ENCODE measurements at places on chromosomes 13 and 19.

DNA sequence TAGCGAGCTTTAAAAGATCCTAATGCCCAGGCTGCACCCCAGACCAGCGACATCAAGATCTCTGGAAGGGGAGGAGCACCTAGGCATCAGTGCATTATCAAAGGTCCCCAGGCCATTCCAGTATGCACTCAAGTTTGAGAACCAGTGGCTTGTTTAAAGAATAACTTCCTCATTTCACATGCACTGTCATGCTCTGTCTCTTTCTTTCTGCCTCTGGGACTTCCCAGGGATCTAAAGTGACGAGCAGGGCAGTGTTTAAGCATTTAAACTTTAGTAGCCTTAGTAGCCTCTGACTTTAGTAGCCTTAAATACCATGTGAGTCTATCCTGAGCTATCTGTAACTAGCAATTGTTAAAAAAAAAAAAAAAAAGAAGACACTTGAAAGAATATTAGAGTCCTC lies 8.9 kb upstream of the FARP1 start:
- DNase-seq, result no peak

GRCh38 chr13:52933547-52934210 lies 85.2 kb upstream of the PCDH8 start:
- no peak for DNase-seq

DNA sequence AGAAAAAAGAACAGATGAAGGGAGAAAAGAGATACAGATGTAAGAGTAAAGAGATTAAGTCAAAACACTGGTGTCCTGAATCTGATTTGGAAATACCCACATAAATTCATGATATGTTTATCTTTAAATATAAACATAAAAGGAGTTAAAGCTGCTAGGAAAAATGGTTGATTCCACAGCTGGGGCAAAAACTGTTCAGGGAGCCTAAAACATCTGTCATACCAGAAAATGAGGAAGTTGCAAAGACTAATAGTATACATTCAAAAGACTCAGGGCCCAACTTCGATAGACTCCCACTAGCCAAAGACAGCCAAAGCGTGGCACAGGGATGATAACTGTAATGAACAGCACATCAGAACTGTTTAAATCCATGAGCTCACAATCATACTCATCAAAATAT lies 62.0 kb downstream of the ABCC4 start:
- DNase-seq, result no peak

DNA sequence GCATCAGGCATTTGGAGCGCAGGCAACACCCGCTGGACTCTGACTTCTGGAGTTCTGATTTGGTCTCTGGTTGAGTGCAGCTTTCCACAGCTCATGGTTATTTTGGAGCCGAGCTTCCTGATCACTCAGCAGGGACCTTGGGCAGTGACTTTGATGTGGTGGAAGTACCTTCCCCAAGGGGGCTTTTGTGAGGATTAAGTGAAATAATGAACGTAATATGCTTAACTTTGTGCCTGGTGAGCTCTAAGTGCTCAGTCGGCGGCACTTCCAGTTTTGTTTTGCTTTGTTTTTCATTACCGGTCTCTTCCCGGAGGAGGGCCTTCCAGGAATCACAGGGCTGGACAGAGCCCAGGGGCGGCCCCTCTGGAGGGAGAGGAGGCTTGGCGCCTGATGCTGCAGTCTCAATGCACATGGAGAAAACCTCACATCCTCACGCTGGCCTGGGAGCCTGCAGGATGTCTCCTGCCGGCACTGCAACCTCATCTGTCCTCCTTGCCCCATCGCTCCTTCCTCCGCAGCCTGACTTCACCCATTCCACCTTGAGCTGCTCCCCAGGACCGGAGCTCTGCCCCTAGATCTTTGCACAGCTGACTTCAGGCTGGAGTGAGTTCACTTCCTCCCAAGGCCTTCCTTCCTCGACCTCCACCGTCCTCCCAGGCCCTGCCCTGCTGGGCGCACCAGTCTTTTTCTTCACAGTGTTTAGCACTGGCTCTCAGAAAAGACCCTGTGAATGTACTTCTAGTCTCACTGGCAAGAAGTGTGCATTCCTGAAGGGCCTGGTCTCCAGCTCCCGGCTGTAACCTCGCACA lies 1.5 kb downstream of the PLEKHF1 start:
- DNase-seq, result peak; percentile 88

DNA sequence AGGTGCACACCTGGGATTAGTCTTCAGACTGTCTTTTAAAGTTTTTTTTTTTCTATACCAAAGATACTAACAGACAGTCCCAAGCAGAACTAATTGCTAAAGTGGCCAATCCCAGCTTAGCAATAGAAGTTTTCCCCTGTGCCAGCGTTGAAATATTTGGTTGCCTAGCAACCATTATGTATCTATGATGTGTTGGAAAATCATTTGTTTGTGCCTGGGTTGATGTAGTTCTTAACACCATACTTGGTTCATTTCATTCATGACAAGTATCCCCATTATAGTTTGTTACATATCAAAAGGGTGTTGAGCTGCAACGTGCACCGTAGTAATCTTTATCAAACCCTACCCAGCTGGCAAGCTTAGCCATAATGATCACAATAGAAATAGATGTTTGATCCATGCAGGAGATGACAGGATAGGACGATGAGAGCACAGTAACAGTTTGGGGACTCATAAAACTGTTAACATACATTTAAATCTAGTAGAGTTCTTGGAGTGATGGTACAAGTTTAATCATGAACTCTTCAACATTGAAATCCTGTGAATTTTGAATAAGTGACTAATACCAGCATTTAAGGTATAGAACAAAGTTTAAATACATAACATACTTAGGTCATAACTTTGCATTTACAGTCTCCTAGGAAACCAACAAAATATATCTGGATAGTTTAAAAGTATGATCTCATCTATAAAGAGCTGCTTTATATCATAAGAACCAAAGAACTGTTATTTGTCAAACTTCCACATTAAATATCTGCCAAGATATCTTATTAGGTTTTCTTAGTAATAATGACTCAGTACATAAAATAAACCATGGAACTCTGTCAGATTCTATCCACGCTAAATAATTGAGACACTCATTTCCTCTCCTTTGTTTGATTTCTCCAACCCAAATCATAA lies 73.4 kb downstream of the MBNL2 start:
- peak; percentile 55 for DNase-seq

- no peak for DNase-seq
These were observed 5.1 kb upstream of the KLF2 start for GRCh38 chr19:16319481-16319880.

- DNase-seq, result no peak
These were observed 26.3 kb downstream of the EPS15L1 start for GRCh38 chr19:16445238-16446107.

GRCh38 chr13:49571299-49572240 lies 13.8 kb downstream of the RCBTB1 start:
- DNase-seq, result no peak

DNA sequence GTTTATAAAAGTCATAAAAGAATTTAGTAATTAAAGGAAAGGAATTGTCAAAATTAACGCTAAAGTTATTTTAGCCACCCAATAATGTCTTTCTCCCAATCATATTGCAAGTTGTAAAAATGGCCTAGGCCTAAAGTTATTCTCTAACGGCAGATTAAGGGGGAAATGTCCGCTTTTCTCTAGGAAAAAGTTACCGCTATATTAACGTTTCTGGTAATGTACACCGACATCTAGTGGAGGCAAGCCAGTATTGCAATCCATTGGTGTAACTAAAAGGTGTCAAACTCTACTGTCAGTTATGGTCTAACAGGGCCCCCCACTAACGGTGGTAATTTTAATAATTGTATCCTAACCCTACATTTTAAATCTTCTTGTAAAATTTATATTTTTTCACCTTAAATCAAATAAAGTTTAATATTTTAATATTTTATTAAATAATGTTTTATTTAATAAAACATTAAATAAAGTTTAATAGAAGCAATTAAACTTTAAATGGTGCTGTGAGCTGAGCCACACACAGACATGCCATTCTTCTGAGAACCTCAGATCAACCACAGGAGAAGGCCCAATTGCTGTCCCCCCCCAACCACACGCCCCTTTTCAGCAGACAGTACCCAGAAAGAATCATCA lies 35.9 kb upstream of the ZSCAN5A start:
- DNase-seq, result peak; percentile 75

GRCh38 chr19:48965806-48966540 lies 864 bp downstream of the FTL start:
- DNase-seq, result peak; percentile 80

DNA sequence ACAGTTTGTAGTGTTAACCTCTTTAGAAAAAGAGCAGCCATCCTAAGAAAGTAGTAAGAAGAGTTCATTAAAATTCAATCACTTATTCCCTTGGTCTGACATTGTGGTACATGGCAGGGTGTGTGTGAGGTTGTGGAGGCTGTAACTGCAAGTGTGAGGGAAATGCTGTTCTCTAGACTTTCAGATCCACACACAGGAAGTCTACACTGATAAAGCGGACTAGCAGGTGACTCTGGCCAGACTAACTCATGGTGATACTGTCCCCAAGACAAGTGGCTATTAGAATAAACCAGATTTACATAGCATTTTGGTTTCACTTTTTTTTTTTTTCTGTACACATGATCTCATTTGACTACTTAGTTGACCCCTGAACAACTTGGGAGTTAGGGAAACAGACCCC lies 10.0 kb downstream of the MTIF3 start:
- DNase-seq, result no peak

GRCh38 chr13:98482476-98483444 lies 94.1 kb downstream of the STK24 start:
- peak; percentile 20 for DNase-seq

- no peak for DNase-seq
These were observed 280.1 kb upstream of the TMTC4 start for GRCh38 chr13:100954430-100955305.

DNA sequence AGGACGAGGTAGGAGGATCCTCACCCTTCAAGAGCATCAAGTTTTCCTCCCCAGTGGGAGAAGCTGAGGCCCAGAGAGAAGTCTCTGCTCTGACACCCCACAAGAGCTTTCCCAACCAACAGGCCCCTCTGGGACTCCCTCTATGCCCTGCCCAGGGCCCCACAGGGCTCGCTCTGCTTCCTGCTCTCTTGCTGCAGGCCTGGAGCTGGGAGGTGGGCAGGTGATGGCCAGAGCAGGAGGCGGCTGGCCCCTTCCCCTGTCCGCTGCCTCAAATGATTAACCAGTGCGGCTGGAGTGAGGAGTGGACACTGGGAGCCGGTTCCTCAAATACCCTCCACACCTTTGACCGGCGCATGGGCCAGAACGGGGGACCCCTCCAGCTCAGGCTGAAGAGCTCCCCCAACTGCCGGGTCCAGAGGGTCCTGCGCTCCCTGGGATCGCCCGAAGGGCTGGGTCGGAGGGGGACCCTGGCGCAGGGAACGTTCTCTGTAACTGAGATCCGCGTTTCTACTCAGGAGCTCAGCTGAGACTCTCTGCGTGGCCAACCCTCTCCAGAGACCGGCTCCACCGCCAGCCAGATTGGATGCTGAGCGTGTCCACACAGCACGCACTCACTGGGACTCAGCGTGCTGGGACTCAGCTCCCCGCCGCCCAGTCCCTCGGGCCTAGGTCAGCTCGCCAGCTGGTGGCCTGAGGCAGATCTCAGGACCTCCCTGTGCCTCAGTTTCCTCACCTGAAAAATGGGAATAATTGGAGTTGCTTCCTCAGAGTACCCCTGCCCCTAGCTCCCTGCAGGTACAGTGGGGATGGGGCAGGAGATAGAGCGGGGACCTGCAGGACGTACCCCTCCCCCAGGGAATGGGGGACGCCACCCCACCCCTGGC lies 6.7 kb upstream of the ONECUT3 start:
- DNase-seq, result no peak

DNA sequence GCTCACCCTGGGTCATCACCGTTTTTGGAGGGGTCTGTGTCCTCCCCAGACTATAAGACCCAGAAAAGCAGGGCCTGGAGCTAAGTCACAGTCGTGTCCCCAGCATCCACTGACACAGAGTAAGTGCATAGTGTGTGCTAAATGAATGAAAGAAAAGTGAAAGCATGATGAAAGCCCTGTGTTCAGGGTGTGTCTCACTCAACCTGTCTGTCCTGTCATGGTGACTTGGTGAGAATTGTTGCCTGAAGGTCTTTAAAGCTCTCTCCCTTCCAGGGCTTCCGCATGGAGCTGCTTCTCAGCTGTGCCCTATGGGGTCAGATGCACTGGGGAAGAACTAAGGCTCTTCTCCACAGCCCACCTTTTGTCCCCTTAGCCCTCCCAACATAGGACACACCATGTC lies 20.5 kb upstream of the IGFL1 start:
- DNase-seq, result no peak

GRCh38 chr19:44891016-44891882 lies at the start of gene TOMM40:
Gene TOMM40 (plus strand): TSS chr19:44891254. CDS start chr19:44891416, 162 bp downstream.
- peak; percentile 100 for DNase-seq

GRCh38 chr13:98826146-98826545 lies 73.7 kb upstream of the SLC15A1 start:
- no peak for DNase-seq

DNA sequence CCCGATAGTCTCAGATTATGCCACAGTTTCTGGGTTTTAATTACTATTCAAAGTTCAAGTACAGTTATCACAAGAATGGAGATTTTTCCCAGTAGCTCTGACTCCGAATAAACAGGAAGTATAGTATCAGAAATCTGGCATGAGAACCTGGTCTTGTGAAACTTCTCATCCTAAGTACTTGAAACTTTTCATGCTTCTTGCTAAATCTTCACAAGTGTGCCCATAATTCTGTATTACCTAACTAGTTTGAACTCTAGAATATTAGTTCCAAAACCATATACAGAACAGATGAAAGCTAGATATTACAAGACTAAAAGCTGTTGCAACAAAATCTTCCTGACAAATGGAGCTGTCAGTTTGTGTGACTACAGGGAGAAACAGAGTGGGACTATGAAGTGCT lies 70.5 kb upstream of the CSNK1A1L start:
- peak; percentile 95 for DNase-seq

DNA sequence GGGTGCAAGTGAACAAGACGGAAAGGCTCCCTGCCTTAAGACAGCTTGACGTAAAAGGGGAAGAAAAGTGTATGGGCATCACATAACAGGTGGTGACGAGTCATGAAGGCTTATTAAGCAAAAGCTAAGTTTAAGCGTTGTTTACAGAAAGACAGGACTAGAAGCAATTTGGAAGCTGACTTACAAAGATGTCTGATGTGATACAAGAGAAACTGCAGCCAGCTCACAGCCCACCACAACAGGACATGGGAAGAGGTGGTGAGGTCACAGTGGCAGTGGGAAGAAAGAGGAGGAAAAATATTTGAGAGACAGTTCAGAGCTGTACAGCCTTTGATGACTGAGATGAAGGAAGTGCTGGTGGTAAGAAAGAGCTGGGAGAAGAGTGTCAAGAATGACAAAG lies 181.6 kb downstream of the KLF12 start:
- no peak for DNase-seq

GRCh38 chr19:29965492-29965891 lies 23.5 kb downstream of the URI1 start:
- peak; percentile 52 for DNase-seq

DNA sequence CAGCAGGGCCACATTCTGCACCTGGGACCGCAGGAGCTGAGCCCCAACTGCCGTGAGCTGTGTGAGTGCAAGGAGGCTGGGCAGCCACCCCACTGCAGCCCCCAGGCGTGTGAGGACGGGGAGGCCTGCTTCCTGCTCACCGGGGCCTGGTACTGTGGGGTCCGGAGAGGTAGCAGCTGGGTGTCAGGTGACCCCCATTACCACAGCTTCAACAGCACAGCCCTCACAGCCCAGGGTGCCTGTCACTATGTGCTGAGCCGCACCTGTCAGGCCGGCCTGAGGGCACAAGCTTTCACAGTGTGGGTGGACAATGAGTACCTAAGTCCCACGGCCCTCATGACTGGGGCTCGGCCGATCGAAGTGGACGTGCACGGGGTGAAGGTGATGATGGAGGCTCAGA lies 35.8 kb upstream of the FXYD3 start:
- DNase-seq, result no peak

Measured in adipocyte (in vitro differentiated cells).